CD4-positive, alpha-beta memory T cell (primary cell): ENCODE measurements at places on chromosomes 6 and 20. TPM values are rescaled to one million over a fixed set of nuclear protein-coding genes. Genes with fewer than 3 reads are reported as not detected.

IL17F gene
- polyA plus RNA-seq: not detected

DDO gene
- polyA plus RNA-seq: not detected

SEL1L2 gene
- polyA plus RNA-seq: not detected

SYCP2 gene
- polyA plus RNA-seq: 1.6 TPM

PROKR2 gene
- not detected for polyA plus RNA-seq

DNA sequence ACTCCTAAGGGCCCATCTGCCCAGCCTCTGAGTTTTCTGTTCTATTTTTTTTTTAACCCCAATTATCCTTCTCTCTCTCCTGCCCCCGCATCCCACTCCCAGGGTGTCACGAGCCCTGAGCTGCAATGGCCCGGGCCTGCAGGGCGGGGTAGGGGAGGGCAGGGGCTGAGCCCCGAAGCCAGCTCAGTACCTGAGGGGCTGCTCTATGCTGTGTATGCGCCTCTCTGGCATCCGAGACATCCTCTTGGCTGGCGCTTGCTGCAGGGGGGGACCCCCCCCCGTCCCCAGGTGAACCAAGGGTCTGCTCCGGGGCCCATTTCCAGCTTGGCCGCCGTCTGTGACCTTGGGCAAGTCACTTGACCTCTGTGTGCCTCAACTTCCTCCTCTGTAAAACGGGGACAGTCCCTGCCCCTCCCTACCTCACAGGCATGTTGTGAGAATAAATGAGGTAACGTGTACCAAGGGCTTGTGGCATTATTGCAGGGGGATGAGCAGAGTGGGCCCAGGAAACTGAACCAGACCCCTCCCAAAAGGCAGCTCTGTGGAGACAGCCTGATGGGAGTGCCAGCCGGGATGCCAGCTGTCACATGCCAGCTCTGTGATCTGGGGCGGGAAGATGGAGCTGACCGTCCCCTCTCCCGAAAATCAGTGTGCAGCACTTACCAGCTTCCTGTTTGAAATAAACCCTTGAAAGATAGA, 13.0 kb upstream of the MYL9 start:
- no peak for DNase-seq

DNA sequence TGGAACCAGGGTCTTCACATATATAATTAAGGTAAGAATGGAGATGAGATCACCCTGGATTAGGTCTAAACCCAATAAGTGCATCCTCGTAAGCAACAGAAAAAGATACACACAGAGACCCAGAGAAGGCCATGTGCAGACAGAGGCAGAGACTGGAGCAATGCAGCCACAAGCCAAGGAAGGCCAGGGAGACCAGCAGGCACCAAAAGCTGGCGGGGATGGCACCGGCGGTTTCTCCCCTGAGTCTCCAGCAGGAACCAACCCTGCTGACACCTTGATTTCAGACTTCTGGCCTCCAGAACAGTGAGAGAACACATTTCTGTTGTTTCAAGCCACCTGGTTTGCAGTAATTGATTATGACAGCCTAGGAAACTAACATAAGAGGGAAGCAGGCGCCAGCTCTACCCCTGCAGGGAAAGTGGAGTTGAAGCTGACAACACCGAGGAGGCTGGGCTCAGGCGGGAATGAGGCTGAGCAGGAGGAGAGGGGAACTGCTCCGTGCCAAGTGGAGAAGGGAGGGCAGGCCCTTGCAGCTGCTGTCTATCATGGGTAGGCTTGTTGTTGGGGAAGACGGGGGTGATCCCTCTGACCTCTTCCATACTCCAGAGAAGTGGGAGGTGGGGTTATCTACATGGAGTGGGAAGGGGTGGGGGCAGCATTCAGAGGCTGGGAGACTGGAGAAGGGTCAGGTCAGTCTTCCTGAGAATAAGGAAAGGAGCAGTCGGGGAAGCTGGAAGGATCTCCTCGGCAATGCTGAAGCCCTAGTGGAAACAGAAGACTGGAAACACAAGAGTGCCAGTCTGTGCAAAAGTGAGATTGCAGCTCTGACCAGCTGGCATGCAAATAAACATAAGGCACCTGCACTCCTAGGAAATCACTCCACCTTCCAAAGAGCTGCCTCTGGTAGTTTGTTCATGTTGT, 72.7 kb downstream of the NFATC2 start:
- DNase-seq: no peak

- DNase-seq: no peak
These were observed 92.9 kb upstream of the VSTM2L start for GRCh38 chr20:37810027-37810426.

- no peak for DNase-seq
These were observed 83.9 kb downstream of the SOD2 start for GRCh38 chr6:159608961-159609651.
